Inflammatory macrophage treated with lipopolysaccharide for 1 hour (primary cell): ENCODE measurements at places on chromosomes 11 and 22.

- DNase-seq: no peak
Observed at GRCh38 chr11:32894921-32895320, 2.3 kb downstream of the QSER1 start.

GRCh38 chr22:37244922-37245722, 1.1 kb upstream of the RAC2 start:
- DNase-seq: no peak

DNA sequence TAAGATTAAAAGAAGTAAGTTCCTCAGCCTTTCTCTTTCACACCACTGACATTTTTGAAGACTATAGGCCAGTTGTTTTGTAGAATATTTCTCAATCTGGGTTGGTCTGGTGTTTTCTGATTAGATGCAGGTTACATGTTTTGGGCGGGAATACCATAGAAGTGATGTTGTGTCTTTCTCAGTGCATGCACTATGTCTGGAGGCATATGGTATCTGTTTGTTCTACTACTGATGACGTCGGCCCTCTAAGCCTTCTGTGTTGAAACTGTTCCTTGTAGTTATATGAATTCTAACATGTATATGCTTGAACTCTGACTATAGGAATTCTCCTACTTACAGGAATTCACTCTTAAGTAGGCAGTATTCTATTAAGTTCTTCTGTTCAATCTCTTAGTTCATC, 21.6 kb downstream of the ZFTA start:
- no peak for DNase-seq

DNA sequence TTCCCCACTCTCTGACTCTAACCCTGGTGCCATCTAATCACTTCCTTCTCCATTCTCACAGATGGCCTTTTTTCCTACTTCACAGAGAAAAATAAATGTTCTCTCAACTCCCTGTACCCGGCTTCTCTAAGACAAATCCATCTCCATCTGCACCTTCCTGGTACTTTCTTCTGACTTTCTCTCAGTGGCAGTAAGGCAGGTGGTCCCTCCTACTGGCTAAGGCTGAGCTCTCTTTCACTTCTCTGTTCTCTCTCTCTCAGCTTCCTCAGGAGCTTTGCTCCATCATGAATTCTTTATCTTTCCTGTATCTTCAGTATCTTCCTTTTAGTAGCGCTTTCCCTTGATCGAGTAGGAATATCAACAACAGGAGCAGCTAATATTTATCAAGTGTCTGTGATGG, 421.6 kb downstream of the TMEM135 start:
- no peak for DNase-seq

GRCh38 chr11:60326955-60327354, at the start of gene MS4A6E:
Gene MS4A6E (plus strand): TSS chr11:60327255. CDS start chr11:60334896, 7,641 bp downstream.
- DNase-seq: no peak

- DNase-seq: no peak
Observed at GRCh38 chr22:19213001-19213400, 34.5 kb upstream of the SLC25A1 start.

DNA sequence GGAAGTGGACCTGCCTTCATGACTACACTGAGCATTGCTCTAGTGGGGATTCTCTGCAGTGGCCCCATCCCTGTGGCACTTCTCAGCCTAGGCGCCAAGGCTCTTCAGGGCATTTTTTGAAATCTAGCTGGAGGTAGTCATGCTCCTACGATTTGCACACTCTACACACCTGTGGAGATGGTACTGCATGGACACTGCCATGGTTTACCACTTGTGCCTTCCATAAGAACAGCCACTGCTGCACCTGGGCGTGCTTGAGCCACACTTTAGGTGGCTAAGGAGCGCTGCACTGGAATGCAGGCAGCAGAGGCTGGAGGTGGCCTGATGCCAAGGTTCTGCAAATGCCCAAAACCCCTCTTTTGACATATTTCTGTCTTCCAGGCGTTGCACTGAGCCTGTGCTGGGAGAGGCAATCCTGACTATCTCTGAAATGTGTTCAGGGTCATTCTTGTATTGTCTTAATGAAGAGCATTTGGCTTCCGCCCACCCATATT, 24.3 kb downstream of the IZUMO1R start:
- DNase-seq: no peak

- no peak for DNase-seq
Observed at GRCh38 chr11:61115498-61116224, 13.4 kb downstream of the CD5 start.

DNA sequence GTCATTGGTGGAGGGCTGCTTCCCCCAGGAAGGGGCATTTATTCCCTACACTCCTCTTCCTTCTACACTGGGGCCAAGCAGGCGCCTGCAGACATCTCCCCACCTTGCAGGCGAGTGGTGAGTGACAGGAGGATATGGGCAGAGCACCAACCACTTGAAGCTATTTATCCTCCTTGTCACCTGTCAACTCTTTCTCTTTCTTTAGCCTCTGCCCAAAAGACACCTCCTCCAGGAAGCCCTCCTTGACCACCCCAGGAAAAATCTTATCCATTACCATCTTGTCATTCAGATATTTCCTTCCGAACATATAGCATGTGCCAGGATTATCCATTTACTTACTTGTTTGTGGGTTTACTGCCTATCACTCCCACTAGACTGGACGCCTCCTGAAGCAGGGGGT, 362.4 kb downstream of the MN1 start:
- DNase-seq: no peak

GRCh38 chr11:134392953-134393615, 19.0 kb downstream of the B3GAT1 start:
- no peak for DNase-seq

GRCh38 chr11:90849312-90849711, 626.5 kb upstream of the CHORDC1 start:
- DNase-seq: no peak

DNA sequence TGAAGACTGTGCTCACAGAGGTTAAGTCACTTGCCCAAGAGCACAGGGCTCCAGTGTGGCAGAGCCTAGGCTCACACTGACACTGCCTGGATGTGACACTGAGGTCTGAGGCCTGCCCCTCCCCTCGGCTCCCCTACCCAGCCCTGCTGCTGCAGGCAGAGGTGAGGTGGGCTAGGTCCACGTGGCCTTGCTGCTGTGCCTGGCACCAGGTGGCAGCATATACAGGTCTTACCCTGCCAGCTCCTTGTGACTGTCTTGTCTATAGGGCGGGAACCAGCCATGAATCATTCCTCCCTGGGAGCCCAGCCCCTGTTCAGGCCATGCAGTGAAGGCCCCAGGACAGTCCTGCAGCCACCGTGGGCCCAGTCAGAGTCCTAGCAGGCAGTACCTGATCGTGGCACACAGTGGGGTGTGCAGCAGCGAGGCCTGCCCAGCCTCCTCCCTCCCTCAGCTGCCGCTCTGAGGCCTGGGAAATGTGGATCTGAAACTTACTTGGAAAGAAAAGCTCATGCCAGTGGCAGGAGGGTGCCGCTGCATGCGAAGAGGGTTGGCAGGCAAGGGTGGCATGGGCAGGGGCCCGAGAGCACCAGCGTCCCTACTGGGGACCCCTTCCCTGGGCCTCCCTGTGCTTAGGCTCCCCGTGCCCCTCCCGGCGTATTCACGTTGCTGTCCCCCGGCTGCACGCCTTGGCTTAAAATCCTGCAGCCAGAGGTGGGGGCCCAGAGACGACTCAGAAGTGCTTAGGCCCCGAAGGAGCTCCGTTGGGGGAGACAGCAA, 1.2 kb upstream of the CERK start:
- no peak for DNase-seq

DNA sequence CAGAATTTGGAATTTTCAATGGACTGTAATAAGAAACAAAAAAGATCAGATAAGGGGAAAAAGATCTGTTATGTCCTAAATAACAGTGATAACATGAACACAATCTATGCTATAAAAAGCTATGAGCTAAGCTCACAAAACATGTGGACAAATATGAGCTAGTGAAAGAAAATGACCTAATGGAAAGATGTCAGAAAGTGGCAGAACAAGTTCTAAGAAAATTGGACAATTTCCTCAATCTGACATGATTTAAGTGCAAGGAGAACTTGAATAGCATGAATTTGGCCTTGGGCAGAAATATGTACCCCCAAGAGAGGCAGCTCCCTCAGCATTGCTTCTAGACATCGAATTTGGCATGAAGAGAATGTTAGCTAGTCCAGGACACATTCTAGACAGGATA, 212.0 kb upstream of the PGR start:
- no peak for DNase-seq

DNA sequence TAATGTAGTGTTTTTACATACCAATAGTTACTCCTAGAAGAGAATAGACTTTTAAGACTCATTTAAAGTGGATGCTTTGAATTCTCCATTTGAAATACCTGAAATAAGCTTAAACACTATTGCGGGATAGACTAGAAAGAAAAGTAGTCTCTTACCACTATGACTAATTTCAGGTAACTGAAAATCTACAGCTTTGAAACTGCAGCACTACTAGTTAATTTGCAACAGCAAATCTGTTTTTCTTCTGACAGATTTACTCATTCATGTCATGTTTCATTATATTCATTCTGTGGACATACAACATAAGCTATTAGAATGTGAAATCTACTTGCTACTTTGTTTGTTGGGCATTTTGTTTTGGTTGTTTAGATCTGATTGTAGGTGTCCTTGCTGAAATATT, 153.6 kb downstream of the MAML2 start:
- DNase-seq: no peak

DNA sequence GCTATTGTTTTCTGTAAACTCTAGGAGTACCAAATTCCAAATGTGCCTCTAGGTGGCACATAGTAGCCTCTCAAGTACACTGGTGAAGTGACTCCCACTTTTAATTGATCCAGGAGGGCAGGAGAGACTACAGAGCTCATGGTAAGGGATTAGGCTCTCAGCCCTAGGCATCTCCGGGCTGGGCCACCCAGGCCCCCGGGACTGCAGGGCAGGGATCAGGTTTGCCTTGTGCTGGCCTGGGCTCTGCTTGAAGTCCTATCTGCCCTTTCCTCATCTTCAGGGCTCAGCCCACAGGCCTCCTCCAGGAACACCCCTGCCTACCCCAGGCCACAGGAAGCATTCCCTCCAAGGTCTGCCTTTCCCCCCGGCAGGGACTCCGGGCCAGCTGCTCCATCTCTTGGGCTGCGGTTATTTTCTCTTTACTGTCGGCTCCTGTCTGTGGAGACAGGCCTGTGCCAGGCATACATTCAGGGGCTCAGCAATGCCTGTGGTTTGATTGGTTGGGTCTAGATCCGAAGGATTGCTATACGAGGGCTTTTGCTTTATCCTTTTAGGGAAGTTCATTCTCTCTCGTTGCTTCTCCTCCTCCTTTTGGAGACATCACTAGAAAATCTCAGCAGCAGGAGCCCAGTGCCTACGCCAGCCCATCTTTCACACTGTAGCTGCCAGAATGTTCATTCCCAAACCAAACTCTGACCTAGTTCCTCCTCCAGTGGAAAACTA, 32.8 kb downstream of the PARVA start:
- DNase-seq: no peak

GRCh38 chr11:122170815-122171475, 54.9 kb upstream of the BLID start:
- peak; percentile 56 for DNase-seq

DNA sequence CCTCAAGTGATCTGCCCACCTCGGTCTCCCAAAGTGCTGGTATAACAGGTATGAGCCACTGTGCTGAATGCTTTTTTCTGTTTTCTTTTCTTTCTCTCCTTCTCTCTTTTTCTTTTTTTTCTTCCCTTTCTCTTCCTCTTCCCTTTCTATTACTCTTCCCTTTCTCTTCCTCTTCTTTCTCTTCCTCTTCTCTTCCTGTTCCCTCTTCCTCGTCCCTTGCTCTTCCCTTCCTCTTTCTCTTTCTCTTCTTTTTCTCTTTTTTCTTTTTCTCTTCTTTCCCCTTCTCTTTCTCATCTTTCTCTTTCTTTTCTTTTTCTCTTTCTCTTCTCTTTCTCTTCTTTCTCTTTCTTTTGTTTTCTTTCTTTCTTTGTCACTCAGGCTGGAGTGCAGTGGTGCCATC, 1.2 kb downstream of the OOSP1 start:
- no peak for DNase-seq

DNA sequence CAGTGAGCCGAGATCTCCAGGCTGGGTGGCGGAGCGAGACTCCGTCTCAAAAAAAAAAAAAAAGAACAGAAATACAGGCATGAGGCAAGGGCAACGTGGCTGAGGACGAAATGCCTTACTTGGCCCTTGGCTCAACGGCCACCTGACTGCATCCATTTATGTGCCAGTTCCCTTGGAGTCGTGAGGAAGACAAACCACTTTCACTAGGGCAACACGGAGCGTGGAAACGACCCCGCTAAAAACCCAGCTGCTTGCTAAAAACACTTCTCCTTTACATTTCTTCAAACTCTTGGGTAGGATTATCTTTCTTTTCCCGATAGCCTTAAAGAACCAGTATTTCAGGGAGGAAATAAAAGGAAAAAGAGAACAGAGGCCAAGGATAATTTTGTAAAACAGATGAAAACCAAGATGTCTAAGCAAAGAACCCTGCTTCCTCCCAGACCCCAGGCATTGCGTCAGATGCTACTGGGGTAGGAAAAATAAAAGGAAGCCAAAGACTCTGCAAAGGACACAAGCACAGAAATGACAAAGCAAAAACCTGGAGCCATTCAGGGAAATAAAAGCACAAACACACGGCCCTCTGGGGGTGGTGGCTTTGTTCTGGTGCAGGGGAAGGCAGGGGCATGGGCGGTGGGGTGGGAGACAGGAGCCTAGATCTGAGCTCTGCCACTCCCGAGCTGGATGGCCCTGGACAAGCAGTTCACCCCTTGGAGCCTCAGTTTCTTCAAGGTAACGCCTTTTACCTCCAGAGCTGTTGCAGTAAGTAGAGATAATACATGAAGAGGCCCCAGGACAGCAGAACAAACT, 37.0 kb downstream of the PC start:
- peak; percentile 61 for DNase-seq

GRCh38 chr11:78789375-78789774, 214.7 kb upstream of the NARS2 start:
- DNase-seq: no peak

GRCh38 chr22:26552466-26552865, 37.5 kb downstream of the TPST2 start:
- DNase-seq: no peak

- DNase-seq: no peak
Observed at GRCh38 chr11:11215944-11216343, 137.1 kb downstream of the CSNK2A3 start.

DNA sequence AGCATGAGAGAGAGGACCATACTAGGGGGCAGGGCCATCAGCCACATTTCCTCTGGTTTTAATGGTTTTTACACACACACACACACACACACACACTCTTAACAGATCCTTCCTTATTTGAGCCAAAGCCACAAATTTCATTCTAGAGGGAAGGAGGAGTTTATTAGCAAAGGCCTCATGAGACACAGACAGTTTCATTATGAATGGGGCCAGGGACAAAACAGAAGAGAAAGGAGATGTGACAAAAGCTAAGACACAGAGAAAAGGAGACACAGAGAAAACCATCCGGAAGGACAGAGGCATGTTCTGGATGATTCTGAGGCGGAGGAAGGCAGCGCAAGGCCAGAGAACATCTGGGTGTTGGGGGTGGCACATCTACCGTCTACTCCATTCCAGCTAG, 32.2 kb upstream of the ARFGAP3 start:
- DNase-seq: peak; percentile 87

DNA sequence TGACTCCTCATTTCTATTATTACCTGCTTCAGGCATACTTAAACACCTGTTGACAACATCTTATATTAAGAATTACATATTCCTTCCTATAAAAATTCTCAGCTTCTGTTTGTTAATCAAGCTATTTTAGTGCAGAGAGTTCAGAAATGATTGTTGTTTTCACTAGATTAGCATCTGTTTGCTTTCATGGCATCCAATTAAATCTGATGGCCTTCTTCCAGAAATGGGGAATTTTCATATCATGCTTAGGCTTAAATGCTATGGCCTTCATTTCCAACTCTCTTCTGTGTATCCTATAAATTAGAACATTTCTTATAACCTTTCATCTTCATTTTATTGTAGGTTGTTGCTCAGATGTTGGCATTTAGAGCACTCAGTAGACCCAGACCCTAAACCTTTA, 180.0 kb downstream of the WNT11 start:
- no peak for DNase-seq

- DNase-seq: no peak
Observed at GRCh38 chr22:45533703-45534102, 31.0 kb downstream of the FBLN1 start.
